ENCODE measurements at places on chromosomes 6 and 20.

GRCh38 chr6:121453191-121453590 lies 17.7 kb downstream of the GJA1 start:
- DNase-seq, result no peak

DNA sequence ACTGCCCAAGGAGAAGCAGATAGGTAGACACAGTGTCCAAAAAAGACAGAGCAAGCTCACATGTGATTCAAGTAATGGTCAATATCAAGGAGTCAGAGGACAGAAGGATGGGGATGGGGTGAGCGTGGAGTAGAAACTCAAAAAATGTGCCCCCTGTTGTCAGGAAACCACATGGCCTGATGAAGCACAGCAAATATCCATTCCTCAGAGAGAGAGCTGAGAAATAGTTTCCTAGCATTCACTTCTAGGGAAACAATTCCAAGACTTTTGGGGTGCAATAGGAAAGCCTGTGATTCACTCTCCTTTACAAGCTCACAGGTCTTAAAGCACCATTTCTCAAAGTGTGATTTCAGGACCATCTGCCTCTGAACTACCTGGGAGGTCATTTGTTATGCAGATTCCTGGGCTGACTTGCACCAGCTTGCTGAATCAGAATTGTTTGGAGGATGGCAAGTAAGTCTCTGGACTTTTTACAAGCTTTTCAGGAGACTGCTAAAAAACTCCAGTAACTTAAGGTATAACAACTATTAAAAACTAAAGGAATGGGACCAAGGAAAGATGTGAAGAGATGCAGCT lies 432.8 kb downstream of the HDGFL1 start:
- no peak for DNase-seq

GRCh38 chr6:122825163-122825562 lies 36.1 kb downstream of the SMPDL3A start:
- no peak for DNase-seq

- DNase-seq, result no peak
These were observed 37.2 kb downstream of the EDN1 start for GRCh38 chr6:12327391-12327790.

DNA sequence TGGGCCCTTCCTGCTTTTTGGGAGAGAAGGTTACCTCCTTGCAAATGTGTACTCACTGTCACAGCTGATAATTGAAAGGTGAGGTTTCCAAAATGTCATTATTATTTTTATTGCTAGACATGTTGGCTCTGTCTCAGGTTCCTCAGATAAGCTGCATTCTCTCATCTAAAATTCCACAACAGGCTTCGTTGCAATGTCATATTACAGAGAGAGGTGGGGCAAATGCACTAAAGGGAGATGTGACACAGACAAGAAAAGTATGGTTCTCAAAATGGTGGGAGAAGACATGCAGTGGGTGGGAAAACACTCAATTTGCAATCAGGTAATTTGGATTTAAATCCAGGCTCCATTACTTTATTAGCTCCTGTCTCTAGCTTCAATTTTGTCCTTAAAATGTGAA lies 256.4 kb upstream of the POU3F2 start:
- DNase-seq, result no peak

DNA sequence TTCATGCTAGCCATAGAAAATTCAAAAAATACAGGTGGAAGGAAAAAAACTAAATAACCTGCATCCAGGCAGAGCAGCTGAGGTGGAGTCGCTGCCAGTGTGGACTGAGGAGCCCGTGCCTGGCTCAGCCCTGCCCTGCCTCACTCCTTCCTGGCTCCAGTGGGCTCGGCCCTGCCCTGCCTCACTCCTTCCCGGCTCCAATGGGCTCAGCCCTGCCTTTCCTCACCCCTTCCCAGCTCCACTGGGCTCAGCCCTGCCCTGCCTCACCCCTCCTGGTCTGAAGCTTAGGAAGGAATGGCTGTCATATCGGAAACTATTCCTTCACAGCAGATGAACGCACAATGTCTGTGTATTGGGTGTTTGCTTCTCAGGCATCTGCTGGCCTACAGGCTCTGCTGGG lies 142.1 kb downstream of the SMOC2 start:
- no peak for DNase-seq

- no peak for DNase-seq
These were observed 30.2 kb downstream of the CCDC170 start for GRCh38 chr6:151524059-151524458.

- no peak for DNase-seq
These were observed 64.6 kb upstream of the NOTCH4 start for GRCh38 chr6:32288426-32288825.

DNA sequence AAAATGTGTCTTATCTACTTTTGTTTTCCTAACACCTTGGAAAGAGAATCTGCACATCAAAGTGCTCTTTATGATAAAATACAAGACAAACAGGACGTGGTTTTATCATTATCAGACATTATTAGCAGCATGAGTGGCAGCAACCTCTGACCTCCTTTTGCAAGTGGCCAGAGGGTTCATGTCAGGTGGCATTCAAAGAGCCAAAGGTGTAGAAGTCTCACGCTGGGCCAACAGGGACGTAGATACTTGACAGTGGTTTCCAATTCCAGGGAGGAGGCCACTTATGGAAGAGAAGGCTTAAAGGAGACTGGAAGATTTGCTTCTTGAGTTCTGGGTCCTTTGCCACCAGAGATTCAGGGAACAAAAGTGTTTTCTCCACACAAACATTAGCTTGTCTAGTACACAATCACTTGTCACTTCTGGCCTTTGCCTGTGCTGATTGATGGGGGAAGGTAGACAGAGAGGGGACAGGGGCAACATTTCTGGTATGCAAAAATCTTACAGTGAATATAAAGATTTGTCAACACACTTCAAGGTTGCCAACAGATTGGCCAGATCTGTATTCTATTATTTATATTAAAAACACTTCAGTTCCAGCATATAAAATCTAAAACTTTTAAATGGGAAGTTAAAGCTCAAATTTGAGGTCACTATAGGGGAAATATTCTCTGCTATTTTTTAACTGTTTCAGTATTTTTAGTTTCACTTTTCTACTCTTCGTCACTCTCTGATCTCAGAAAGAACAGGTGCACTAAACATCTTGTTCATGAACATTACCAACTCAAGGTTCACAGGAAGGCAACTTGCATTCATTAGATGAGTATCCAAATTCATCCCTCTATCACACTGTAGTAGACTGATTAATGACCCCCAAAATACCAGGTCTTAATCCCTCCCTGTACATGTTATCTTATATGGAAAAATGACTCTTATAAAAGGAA lies 52.1 kb upstream of the FBXO30 start:
- DNase-seq, result no peak

DNA sequence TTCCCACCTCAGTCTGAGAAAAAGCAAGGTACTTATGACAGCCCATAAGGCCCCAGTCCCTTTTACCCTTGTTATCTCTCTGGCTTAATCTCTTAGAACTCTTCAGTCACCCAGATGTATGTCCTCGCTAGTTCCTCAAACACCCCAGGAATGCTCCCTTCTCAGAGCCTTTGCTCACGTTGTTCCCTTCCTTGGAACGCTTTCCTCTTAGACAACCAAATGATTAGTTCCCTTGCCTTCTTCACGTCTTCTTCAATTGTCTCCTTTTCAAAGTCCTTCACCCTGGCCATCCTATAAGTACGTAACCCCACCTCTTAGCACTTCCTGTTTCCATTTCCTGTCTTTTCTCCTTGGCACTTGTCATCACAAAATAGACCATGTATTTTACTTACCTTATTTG lies 1.1 kb upstream of the APOBEC2 start:
- no peak for DNase-seq

DNA sequence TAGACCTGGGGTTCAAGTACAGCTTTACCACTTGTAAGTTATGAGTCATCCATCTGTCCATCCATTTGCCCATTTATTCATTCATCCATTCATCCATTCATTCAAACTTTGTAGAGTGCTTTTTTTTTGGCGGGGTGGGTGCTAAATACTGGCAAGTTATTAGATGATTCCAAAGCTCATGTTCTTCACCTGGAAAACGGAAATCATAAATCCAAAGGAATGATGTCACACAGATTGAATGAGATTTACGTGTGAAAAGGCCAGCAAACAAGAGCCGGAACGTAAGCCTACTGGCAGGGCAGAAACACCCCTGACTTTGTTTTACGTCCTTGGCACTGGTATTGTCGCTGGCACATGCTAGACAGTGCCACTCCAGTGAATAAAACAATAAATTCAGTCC lies 480.9 kb upstream of the CHD6 start:
- DNase-seq, result no peak

- DNase-seq, result no peak
These were observed 38.9 kb upstream of the FRMD1 start for GRCh38 chr6:168117942-168118341.

GRCh38 chr6:84926189-84927155 lies 162.1 kb upstream of the TBX18 start:
- DNase-seq, result no peak

- no peak for DNase-seq
These were observed 126.8 kb downstream of the ALDH8A1 start for GRCh38 chr6:134822920-134823709.

DNA sequence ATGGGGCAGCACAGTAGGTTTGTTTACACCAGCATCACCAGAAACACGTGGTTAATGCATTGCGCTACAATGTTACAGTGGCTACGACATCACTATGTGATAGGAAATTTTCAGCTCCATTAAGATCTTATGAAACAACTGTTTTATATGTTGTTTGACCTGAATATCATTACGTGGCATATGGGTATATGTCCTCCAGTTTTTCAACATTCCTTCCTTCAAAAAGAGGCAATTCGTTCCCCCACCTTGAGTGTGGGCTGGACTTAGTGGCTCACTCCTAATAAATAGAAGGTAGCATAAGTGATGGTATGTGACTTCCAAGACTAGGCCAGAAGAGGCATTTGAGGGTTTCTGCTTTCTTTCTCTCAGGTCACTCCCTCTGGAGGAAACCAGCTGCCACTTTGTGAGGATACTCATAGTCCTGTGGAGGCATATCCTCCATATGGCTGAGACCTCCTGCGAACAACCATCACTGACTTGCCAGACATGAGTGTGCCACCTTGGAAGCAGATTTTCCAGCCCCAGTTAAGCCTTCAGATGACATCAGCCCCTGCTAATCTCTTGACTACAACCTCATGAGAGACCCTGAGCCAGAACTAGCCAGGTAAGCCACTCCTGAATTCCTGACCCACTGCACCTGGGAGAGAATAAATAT lies 2.3 kb upstream of the TRAM2 start:
- DNase-seq, result no peak

- no peak for DNase-seq
These were observed 1.1 kb upstream of the ZBTB46 start for GRCh38 chr20:63831993-63832686.

- DNase-seq, result no peak
These were observed 74.4 kb upstream of the STMND1 start for GRCh38 chr6:17027441-17027840.

DNA sequence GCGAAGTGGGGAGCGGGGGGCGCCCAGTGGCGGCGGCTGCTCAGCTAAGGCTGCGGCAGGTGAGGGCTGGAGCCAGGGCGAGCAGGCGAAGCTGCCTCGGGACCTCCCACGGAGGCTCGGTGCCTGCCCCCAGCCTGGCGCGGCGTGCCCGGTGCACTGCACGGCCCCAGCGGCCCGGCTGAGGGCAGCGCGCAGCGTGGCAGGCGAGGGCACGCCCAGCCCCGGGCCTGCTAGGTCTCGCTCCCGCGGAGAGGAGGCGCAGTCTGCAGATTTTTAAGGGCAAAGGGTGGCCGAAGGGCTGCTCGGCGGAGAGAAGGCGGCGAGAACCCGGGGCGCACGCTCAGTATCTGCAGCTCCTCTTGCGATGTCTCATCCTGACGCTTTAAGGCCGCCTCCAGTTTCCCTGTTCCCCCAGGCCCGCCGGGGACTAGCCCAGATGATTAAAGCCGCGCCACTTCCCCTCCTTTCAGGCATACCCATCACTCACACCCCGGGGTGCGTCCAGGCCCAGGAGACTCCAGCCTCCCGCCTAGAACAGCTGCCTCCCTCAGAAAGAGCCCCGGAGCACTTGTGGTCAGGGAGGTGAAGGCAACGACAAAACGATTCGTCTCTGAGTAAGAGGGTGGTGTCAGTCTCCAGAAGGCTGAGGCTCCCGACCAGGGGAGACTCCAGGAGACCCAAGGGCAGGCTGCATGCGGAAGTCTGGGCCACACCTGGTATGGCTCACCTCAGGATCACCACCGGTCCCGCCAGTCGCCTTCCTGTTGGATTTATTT lies at the start of gene FERMT1:
TSS of gene FERMT1 (minus strand) at position 158 of the 776 bp plus-strand sequence. CDS start 3,476 bp downstream, outside the sequence.
- DNase-seq, result no peak

Data from effector memory CD4-positive, alpha-beta T cell (primary cell).